Aorta (tissue), 5 donors: ENCODE measurements at places on chromosomes 6 and 20.

- no peak for DNase-seq
These were observed 120.6 kb downstream of the AKAP7 start for GRCh38 chr6:131255911-131256310.

DNA sequence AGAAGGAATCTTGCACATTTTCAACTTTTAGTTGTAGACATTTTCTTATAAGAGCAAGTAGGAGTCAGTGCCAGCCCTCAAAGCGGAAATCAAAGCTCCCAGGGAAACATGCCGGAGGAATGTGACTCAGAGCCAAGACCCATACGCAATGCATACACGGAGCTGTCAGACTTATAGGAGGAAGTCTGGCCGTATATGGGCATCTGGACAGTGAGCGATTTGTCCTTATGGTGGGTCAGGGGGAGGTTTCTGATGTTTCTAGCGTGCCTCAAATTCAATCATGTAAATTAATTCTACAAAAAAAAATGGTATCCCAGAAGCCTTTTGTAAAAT, 3.6 kb upstream of the CCN2 start:
- peak; percentile 80 for DNase-seq

GRCh38 chr6:35360349-35361138, 18.2 kb downstream of the PPARD start:
- peak; percentile 71 for DNase-seq

DNA sequence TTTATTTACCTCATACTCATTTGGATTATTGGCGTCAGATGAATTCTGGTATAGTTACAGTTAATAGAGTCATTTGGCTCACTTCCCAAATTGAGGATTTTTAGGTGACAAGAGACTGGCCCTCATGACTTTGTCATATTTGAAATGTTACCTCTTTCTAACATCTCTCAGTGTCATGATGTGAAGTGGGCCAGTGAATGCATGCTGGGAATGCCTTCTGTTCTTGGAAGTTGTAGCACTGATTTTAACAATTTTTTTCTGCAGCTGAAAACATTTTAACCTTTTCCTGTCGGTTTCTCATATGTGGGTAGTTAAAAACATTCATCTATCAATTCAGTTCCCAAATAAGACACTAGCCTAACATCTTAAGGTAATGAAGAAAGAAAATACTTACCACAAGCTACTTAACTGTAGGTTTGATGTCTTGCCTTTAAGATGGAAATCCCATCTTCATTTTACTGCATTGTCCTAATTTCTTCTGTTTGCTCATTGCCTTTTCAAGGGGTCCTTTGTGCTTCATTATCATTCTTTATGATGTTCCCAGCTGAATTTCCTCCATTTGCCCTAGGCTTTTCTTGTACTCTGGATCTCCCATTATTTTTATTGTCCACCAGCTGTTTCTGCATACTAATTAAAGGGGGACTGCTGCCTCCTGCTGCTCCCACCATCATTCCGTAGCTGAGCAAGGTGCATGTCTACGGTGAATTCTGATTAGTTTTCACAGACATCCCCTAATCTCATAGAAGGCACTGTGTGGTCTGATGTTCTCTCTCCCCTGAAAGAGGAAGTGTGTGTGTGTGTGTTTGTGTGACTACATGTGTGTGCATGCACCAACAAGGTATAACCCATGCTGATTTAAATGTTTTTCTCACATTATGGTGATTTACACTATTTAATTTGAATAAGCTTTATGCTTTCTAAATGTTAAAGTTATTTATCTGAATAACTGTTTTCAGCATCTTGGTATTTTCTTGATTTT, 109.5 kb downstream of the B3GAT2 start:
- DNase-seq, result no peak
